T-cell (primary cell): ENCODE measurements at places on chromosomes 5 and 9.
A peak's percentile ranks its signal among the peaks of the same experiment; 100 is the strongest.

GRCh38 chr5:78001197-78001596 is 225.1 kb upstream of the TBCA start:
- DNase-seq, result no peak

DNA sequence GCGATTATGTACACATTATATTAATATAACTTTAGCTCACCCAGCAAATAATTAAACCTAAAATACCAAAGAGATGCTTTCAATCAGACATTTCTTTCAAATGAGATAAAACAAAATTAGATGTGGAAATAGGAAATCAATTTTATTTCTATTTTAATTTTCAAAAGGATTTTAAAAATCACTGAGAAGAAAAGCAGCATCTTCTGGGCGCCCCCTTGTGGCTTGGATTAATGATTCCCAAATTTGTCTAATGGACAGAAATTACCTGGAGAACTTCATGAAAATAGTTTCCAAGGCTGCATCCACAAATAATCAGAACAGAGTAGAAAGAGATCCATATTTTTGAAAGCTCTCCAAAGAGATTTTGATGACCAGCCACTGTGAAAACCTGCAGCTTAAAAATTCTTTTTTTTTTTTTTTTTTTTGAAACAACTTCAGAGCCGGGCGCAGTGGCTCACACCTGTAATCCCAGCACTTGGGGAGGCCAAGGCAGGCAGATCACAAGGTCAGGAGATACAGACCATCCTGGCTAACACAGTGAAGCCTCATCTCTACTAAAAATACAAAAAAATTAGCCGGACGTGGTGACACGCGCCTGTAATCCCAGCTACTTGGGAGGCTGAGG is 50.9 kb upstream of the CEMIP2 start:
- peak; percentile 41 for DNase-seq

GRCh38 chr9:128987805-128988204 is 40.3 kb downstream of the NUP188 start:
- no peak for DNase-seq

- no peak for DNase-seq
Measured at GRCh38 chr9:91785447-91785842, 164.6 kb downstream of the ROR2 start.

DNA sequence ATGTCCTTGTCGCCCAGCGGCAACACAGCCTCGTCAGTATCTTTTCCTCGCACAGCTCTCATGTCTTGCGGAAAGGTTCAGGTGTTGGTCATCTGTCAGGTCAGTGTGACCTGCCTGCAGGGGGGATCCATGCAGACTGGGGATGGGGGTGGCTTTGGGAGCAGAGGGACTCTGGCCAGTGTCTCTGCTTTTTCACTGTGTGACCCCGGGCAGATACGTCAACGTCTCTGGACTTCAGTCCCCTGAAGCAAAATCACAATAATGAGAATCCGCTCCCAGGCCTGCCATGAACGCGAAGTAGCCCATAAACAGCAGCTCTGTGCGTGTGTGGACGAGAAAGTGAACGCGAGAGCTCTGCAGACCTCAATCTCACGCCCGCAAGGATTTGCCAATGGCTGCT is 75.7 kb upstream of the FCN1 start:
- no peak for DNase-seq

DNA sequence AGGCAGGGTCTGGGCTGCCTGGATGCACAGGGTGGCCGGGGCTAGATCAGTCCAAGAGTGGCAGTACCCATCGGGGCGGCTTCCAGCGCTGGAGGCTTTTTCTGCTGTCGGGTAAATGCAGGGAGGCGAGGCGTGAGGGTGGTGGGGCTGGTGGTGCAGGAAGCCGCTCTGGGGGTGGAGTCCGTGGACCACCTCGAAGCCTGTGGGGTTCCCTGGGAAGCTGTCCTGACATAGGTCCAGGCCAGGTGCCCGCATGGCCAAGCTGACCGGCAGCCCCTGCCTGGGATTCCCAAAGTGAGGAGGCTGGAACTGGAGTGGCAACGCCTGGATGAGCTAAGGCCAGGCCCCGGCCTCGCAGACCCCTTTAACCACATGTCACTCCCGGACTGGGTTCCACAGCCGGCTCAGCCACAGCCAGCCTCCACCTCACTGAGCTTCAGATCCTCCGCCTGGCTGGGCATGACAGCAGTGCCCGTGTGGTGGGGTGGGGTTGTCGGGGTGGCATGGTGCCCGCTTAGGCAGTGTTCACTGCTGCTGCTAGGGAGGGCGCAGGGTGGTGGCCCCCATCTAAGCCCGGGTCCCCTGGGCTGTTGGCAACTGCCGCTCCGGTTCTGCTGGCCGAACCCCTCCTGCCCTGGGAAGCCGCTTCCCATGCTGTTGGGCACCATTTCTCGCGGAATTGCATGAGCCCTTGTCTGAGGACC is 1.4 kb upstream of the QRFP start:
- no peak for DNase-seq
